ENCODE measurements at places on chromosomes 4 and X. TPM values are rescaled to one million over a fixed set of nuclear protein-coding genes. Genes with fewer than 3 reads are reported as not detected.

Gene NPY1R
- 0.43 TPM for total RNA-seq

Gene IL13RA1
- total RNA-seq, result 51.6 TPM

Gene TRPC5OS
- total RNA-seq, result not detected

Gene JCHAIN
- 2.6 TPM for total RNA-seq

Gene SSX4B
- total RNA-seq, result not detected

Gene CDKL2
- total RNA-seq, result 0.29 TPM

Gene NHSL2
- total RNA-seq, result 1.4 TPM

Gene VSIG1
- not detected for total RNA-seq

Gene PPP2R2C
- total RNA-seq, result not detected

Gene SHROOM3
- total RNA-seq, result 7.9 TPM

Gene CTAG1A
- not detected for total RNA-seq

Gene PCDH18
- total RNA-seq, result 33.5 TPM

Gene P2RY10
- not detected for total RNA-seq

Gene LANCL3
- total RNA-seq, result not detected

Gene TLR10
- not detected for total RNA-seq

Gene SPOCK3
- total RNA-seq, result not detected

Gene SCML2
- total RNA-seq, result 0.22 TPM

Gene NXF2B
- not detected for total RNA-seq

Gene MAGIX
- 1.1 TPM for total RNA-seq

Gene SPON2
- total RNA-seq, result 1,063 TPM

Gene BANK1
- total RNA-seq, result 0.22 TPM

Gene ATP2B3
- not detected for total RNA-seq

Gene SLC7A11
- 45.4 TPM for total RNA-seq

Gene MUC7
- not detected for total RNA-seq

Gene ARSJ
- total RNA-seq, result 23.9 TPM

Gene PRDX4
- total RNA-seq, result 110 TPM

Gene SUPT20HL2
- 0.43 TPM for total RNA-seq

Gene PDCL2
- total RNA-seq, result not detected

Gene COX18
- 43.2 TPM for total RNA-seq

Gene GASK1B
- total RNA-seq, result 53.6 TPM

Gene COMMD8
- 37.1 TPM for total RNA-seq

Gene ADRA2C
- total RNA-seq, result 2.2 TPM

Gene FRMPD4
- total RNA-seq, result 14.0 TPM

Gene NEIL3
- 14.6 TPM for total RNA-seq

Gene VEGFC
- total RNA-seq, result 59.7 TPM

Gene TMEM271
- total RNA-seq, result not detected

Gene AFF2
- total RNA-seq, result 0.72 TPM

Gene TKTL1
- not detected for total RNA-seq

Gene ZNF732
- under 0.01 TPM for total RNA-seq

Gene KIT
- total RNA-seq, result under 0.01 TPM

Gene CYTL1
- total RNA-seq, result not detected

Gene DCHS2
- not detected for total RNA-seq
